Activated T-cell treated with anti-CD3 and anti-CD28 coated beads, Interleukin-2, amount 50 U/mL, for 72 hours (primary cell): ENCODE measurements at places on chromosomes 16 and 17. TPM values are rescaled to one million over a fixed set of nuclear protein-coding genes. Genes with fewer than 3 reads are reported as not detected.

The ASIC2 gene
- total RNA-seq = not detected

The KRT32 gene
- not detected for total RNA-seq

The KRT20 gene
- total RNA-seq = not detected

The TSC2 gene
- total RNA-seq = 96.6 TPM

The SCN4A gene
- total RNA-seq = 0.93 TPM

The HSD17B2 gene
- total RNA-seq = not detected

The C16orf96 gene
- 0.55 TPM for total RNA-seq

The USH1G gene
- total RNA-seq = not detected

DNA sequence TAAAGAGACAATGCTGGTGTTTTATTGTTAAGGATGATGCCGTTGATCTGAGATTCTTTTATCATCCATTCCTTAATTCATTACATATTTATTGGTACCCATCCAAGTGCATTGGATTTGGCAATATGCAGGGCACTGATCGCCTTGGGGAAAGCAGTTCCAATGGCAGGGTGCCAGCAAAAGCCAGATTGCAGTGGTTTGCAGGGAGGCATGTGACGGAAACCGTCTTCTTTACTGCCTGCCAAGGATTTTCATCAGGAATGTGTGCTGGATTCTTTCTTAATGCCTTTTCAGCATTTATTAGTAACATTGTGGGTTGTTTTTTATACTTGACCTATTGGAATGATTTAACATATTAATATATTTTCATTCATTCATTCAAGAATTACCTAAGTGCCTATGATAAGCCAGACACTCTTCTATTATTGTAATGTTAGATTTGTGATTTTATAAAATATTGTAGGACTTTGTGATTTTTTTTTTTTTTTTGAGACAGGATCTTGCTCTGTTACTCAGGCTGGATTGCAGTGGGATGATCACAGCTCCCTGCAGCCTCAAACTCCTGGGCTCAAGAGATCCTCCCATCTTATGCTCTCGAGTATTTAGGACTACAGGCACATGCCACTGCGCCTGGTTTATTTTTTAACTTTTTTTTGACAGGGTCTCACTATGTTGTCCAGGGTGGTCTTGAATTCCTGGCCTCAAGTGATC lies 93.4 kb upstream of the TNRC6A start:
- H3K27ac ChIP-seq = no peak overlapping the region
- no peak for DNase-seq
- H3K27me3 ChIP-seq = peaks cover 17% of the 10 kb centered on the region
- no peak overlapping the region for H3K4me3 ChIP-seq
- no peaks in the 10 kb centered on the region for H3K4me1 ChIP-seq

GRCh38 chr17:49224198-49224996 lies 6.2 kb downstream of the PHOSPHO1 start:
- peaks cover 37% of the 10 kb centered on the region for H3K4me1 ChIP-seq
- peak overlapping the region; percentile 72 for H3K4me3 ChIP-seq
- no peak overlapping the region for H3K27ac ChIP-seq
- peak; percentile 67 for DNase-seq
- peaks cover 37% of the 10 kb centered on the region for H3K27me3 ChIP-seq

DNA sequence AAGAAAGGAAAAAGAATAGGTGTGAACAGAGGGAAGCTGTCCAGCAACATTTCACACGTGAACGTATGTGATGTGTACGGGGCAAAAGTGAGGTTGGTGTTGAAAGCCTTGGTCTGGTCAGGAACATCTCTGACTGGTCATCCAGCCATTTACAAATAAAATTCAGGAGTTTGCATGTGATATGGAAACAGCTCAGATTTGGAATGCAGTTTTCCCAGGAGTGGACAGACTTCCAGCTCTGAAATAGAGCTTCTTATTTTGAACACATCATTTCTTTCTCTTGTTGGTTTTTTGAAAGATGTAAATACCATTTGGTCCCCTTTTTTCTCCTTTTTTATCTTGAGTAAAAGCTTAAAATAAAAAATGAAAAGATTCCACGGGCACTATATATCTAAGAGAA lies 566.2 kb upstream of the ZFHX3 start:
- H3K27ac ChIP-seq = no peak overlapping the region
- no peak overlapping the region for H3K4me3 ChIP-seq
- H3K27me3 ChIP-seq = peaks cover 6% of the 10 kb centered on the region
- no peaks in the 10 kb centered on the region for H3K36me3 ChIP-seq
- H3K4me1 ChIP-seq = no peaks in the 10 kb centered on the region

- H3K27me3 ChIP-seq = no peaks in the 10 kb centered on the region
- H3K4me1 ChIP-seq = peaks cover 49% of the 10 kb centered on the region
- no peak for DNase-seq
- peak overlapping the region; percentile 82 for H3K4me3 ChIP-seq
Observed at GRCh38 chr17:35023538-35023937, 40.0 kb downstream of the RFFL start.

DNA sequence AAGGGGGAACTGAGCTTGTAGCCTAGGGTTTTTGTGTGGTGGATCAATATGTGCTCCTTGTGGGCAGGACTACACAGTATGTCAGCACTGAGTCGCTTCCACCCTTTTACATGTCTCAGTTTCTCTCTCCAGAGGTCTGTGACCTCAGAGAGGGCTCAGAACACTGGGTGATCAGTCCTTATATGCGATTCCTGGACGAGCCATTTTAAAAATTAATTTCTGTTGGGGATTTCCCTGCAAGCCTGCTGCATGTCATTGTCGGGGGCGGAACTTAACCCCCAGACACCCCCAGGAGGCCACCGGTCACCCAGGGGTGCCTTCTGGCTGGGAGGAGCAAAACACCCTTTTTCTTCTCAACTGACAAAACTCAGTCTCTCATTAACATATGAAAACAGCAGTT lies 14.1 kb downstream of the DHRS7B start:
- no peak overlapping the region for H3K4me3 ChIP-seq
- no peaks in the 10 kb centered on the region for H3K27me3 ChIP-seq
- peaks cover 8% of the 10 kb centered on the region for H3K36me3 ChIP-seq
- no peaks in the 10 kb centered on the region for H3K4me1 ChIP-seq

DNA sequence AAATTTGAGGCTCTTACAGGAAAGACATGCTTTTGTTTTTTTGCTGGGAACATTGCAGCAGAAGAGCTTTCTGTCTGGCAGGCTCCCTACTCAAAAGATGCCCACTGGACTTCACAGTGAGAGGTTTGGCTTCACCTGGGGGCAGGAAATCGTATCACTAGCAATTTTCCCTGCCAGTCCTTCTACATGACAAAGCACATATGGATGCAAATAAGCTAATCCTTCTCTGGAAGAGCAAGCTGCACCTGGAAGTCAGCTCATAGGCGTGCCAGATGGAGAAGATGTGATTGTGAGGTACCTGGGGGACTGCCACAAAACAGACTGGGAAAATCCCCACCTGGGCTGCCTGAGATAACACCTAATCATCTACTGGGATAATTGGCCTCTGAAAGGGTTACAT lies 195.0 kb upstream of the CPHXL start:
- H3K4me3 ChIP-seq = no peak overlapping the region
- H3K27ac ChIP-seq = no peak overlapping the region
- H3K27me3 ChIP-seq = no peaks in the 10 kb centered on the region
- no peak for DNase-seq

GRCh38 chr16:83648347-83648746 lies 159.4 kb upstream of the HSBP1 start:
- no peak overlapping the region for H3K4me3 ChIP-seq
- no peaks in the 10 kb centered on the region for H3K27me3 ChIP-seq
- no peaks in the 10 kb centered on the region for H3K4me1 ChIP-seq
- no peaks in the 10 kb centered on the region for H3K36me3 ChIP-seq

DNA sequence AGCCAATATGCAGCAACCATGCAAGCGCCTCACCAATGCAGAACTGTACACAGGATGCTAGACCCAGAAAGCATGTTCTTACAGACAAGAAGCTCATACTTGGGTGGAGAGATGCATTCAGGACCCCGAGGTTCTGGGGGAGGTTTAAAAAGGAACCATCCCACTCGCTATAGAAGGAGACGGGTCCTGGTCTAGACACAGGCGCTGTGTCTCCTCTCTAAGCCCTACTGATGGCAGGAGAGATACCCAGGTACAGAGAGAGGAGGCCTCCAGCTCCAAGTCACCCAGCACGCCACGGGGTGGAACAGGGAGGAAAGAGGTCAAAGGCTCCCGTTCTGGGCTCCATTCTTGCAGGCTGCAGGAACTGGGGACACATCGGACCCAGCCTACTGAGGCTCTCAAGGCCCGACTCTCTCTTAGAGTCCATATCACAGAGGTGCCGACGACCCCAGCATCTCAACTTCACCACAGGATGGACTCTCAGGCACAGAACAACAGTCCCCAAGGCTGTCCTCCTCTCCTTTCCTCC lies 28.0 kb downstream of the SRCIN1 start:
- no peak overlapping the region for H3K27ac ChIP-seq
- H3K36me3 ChIP-seq = no peaks in the 10 kb centered on the region
- no peak for DNase-seq
- H3K4me1 ChIP-seq = no peaks in the 10 kb centered on the region
- no peak overlapping the region for H3K4me3 ChIP-seq

- H3K27me3 ChIP-seq = no peaks in the 10 kb centered on the region
- no peak for DNase-seq
- peaks cover 69% of the 10 kb centered on the region for H3K4me1 ChIP-seq
- peak overlapping the region; percentile 85 for H3K4me3 ChIP-seq
- peaks cover 54% of the 10 kb centered on the region for H3K36me3 ChIP-seq
Observed at GRCh38 chr17:48051706-48052486, 3.7 kb downstream of the NFE2L1 start.

GRCh38 chr17:28141313-28141712 lies 98.8 kb downstream of the NLK start:
- no peak overlapping the region for H3K27ac ChIP-seq

- H3K4me1 ChIP-seq = peaks cover 63% of the 10 kb centered on the region
- H3K27me3 ChIP-seq = no peaks in the 10 kb centered on the region
- peak overlapping the region; percentile 77 for H3K4me3 ChIP-seq
- peak overlapping the region; percentile 34 for H3K27ac ChIP-seq
- peaks cover 22% of the 10 kb centered on the region for H3K36me3 ChIP-seq
Observed at GRCh38 chr16:20903899-20904506, 3.4 kb downstream of the LYRM1 start.

GRCh38 chr16:55647798-55648197 lies 8.0 kb upstream of the SLC6A2 start:
- no peak overlapping the region for H3K4me3 ChIP-seq
- peaks cover 7% of the 10 kb centered on the region for H3K27me3 ChIP-seq
- DNase-seq = no peak
- H3K4me1 ChIP-seq = no peaks in the 10 kb centered on the region

- H3K27ac ChIP-seq = no peak within 1 kb of the TSS
- H3K4me1 ChIP-seq = peaks cover 32% of the 10 kb centered on the region
- no peaks in the 10 kb centered on the region for H3K36me3 ChIP-seq
Observed at GRCh38 chr17:56593646-56594319, at the start of gene NOG. Gene NOG (plus strand): TSS chr17:56593699. CDS start chr17:56594224, 525 bp downstream.

DNA sequence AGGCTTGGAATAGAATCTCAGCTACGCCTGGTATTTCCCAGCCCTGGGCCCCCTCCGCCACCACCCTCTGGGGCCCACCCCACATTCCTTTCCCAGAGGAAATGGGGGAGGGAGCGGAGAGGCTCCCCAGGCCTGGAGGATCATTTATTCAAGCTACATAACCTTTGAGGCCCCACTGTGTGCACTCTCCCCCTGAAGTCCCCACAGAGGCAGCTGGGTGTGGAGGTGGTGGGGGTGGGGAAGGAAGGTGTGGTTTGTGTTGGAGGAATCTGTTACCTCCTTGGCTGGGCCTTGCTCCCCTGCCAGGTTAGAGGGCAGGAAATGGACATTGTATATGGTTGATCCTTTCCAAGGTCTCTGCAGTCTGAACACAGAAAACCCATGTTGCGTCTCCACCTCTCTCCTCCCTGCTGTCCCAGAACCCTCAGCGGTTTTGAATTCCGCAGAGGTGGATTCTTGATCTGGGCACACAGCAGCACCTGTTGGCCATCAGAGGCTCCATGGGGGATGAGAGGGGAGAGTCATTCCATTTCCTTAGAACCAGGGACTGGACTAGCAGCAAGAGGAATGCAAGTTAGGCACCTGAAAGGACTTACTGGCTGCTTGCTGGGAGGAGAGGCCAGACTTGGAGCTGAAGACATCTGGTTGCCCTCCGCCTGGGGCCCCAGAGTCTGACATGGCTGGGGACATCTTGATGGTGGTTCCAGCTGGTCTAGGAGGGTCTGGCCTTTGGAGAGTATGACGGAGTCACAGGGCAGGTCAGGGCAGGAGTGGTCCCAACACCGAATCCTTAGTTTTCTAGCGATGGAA lies 23.0 kb downstream of the ARHGAP23 start:
- peaks cover 29% of the 10 kb centered on the region for H3K27me3 ChIP-seq
- DNase-seq = no peak
- no peaks in the 10 kb centered on the region for H3K36me3 ChIP-seq
- peaks cover 13% of the 10 kb centered on the region for H3K4me1 ChIP-seq

- H3K36me3 ChIP-seq = peaks cover 3% of the 10 kb centered on the region
- H3K27ac ChIP-seq = peak overlapping the region; percentile 39
- H3K4me3 ChIP-seq = peak overlapping the region; percentile 98
- peaks cover 7% of the 10 kb centered on the region for H3K4me1 ChIP-seq
- peaks cover 52% of the 10 kb centered on the region for H3K27me3 ChIP-seq
- peak; percentile 19 for DNase-seq
Observed at GRCh38 chr17:58756246-58757161, 850 bp downstream of the PPM1E start.

DNA sequence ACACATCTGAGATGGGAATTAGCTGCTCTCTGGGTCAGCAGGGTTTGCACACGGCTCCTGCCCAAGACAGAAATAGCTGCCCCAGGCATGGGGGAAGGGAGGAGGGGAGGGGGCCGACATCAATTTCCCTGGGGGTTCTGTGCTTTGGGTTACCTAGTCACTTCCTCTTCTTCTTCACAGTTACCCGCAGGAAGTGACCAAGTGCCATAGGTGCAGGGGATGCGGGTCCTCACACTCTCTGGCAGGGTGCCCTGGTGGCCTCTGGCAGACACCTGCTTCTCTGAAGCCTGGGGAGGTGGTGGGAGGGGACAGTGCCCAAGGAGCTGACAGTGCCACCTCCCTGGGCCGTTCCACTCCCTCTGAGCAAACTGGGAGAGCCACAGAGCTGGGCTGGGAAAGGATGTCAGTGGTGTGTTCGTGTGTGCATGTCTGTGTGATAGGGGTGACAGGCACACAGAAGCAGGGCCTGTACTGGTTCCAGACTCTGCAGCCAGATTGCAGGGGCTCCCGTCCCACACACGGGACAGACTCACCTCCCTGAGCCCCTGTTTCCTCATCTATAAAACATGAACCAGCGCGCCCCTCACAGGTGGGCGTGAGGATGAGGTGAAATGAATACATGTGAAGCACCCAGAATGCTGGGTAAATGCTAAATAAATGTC lies 18.2 kb downstream of the SCN4A start:
- peak overlapping the region; percentile 60 for H3K4me3 ChIP-seq
- H3K27me3 ChIP-seq = no peaks in the 10 kb centered on the region
- H3K27ac ChIP-seq = peak overlapping the region; percentile 43
- no peaks in the 10 kb centered on the region for H3K36me3 ChIP-seq

- peaks cover 14% of the 10 kb centered on the region for H3K27me3 ChIP-seq
- no peak overlapping the region for H3K4me3 ChIP-seq
- H3K36me3 ChIP-seq = no peaks in the 10 kb centered on the region
- DNase-seq = no peak
- no peak overlapping the region for H3K27ac ChIP-seq
Observed at GRCh38 chr16:84036982-84037425, 5.6 kb downstream of the SLC38A8 start.

- H3K36me3 ChIP-seq = no peaks in the 10 kb centered on the region
- no peaks in the 10 kb centered on the region for H3K4me1 ChIP-seq
- H3K27ac ChIP-seq = no peak overlapping the region
Observed at GRCh38 chr17:27959382-27959709, 66.2 kb upstream of the LYRM9 start.
